Activated naive CD4-positive, alpha-beta T cell treated with anti-CD3 and anti-CD28 coated beads for 36 hours (primary cell): ENCODE measurements at places on chromosomes 3 and 15. TPM values are rescaled to one million over a fixed set of nuclear protein-coding genes. Genes with fewer than 3 reads are reported as not detected.

DNA sequence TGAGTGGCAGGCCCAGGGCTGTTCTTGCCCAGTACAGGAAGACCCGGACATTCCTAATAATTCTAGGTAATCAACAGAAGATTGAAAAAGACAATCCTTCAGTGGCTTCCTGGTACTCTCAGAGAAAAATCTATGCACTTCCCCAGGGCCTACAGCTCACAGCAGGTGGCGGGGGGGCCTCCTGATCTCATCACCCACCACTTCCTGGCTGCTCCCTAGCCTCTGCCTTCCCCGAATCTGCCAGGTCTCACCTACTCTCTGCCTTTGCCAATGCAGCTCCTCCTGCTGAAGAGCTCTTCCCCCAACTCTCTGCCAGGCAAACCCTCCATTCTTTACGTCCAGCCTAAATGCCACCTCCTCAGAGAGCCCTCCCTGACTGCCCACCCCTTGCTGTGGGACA is 37.5 kb downstream of the EHD4 start:
- no peaks in the 10 kb centered on the region for H3K27me3 ChIP-seq
- H3K4me3 ChIP-seq = peak overlapping the region; percentile 55
- H3K36me3 ChIP-seq = peaks cover 7% of the 10 kb centered on the region
- peak overlapping the region; percentile 100 for H3K27ac ChIP-seq

THAP10 gene
- not detected for total RNA-seq

DNA sequence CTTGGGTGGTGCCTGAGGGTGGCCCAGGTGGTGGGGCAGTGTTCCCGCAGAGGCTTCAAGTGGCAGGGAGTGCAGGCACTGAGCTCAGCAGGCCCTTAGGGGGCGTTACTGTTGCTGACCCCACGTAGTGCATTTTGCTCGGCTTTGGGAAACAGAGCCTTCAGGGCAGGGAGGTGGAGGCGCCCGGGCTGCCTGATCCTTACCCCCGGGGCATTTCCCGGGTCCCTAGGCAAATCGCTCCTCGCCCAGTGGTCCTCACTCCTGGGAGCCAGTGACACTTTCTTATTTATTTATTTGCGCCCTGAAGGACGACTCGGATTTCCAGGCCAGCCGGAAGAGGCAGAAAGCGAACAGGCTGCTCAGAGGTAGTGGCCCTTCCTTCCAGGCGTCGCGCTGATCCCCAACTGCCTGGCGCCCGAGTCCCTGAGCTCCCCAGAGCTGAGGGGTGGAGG is 10.1 kb upstream of the FOXB1 start:
- H3K36me3 ChIP-seq = no peaks in the 10 kb centered on the region
- peaks cover 29% of the 10 kb centered on the region for H3K4me1 ChIP-seq
- H3K27ac ChIP-seq = no peak overlapping the region
- H3K27me3 ChIP-seq = peaks cover 65% of the 10 kb centered on the region

GRCh38 chr15:64050281-64051092 is 4.2 kb upstream of the DAPK2 start:
- H3K27me3 ChIP-seq = peaks cover 10% of the 10 kb centered on the region
- no peak overlapping the region for H3K4me3 ChIP-seq
- H3K27ac ChIP-seq = no peak overlapping the region
- H3K36me3 ChIP-seq = no peaks in the 10 kb centered on the region
- no peak for DNase-seq

- no peaks in the 10 kb centered on the region for H3K27me3 ChIP-seq
- no peak overlapping the region for H3K27ac ChIP-seq
- no peaks in the 10 kb centered on the region for H3K4me1 ChIP-seq
- no peaks in the 10 kb centered on the region for H3K36me3 ChIP-seq
- H3K4me3 ChIP-seq = no peak overlapping the region
Observed at GRCh38 chr3:55897573-55898224, 410.6 kb upstream of the WNT5A start.

DNA sequence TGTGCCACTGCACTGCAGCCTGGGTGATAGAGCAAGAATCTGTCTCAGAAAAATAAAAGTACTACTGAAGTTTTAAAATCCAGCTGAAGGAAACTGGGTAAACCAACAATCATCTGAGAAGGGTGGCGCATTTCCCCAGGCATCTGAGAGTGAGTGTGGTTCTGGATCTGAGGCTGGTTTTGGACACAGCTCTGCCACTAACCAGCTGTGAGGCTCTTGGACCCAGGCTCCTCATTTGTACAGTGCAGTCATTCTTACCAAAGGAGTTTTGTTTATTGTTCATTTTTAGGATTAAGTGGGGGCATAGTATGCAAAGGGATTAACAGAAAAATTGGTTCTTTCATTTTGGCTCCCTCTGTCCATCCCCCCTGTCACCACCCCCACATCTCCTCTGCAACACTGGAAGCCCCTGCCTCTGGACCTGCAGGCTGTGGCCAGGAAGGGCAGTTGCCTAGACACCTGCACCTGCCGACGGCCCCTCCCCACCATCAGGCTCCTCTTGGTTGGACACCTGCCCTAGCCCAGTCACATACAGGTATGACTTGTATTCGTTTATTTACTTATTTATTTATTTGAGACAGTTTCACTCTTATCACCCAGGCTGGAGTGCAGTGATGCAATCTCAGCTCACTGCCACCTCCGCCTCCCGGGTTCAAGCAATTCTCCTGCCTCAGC is 8.8 kb downstream of the NUP210 start:
- no peak for DNase-seq
- H3K36me3 ChIP-seq = peaks cover 43% of the 10 kb centered on the region
- H3K4me1 ChIP-seq = peaks cover 56% of the 10 kb centered on the region
- H3K4me3 ChIP-seq = no peak overlapping the region

DNA sequence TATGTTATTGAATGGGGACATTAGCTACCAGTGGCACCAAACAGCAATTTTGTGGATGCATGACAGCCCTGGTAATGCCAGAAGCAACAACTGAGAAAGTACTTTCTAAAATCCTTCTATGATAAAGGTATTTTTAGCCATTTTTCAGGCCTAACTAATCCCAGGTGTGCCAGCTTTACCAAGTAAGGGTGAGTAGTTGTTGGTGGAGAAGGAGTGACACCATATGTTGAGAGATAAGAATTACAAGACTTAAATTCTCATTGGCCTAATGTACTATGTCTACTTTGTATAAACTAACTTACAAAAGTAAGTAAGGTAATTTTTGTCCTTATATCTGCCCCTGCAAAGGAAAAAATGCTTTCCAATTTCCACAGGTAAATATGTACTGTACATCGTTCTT is 4.1 kb upstream of the COX17 start:
- no peak for DNase-seq
- H3K4me3 ChIP-seq = no peak overlapping the region
- peaks cover 7% of the 10 kb centered on the region for H3K4me1 ChIP-seq
- peaks cover 4% of the 10 kb centered on the region for H3K36me3 ChIP-seq
- H3K27me3 ChIP-seq = no peaks in the 10 kb centered on the region

- H3K27me3 ChIP-seq = peaks cover 10% of the 10 kb centered on the region
- H3K4me1 ChIP-seq = no peaks in the 10 kb centered on the region
Observed at GRCh38 chr3:127304121-127304744, 16.4 kb upstream of the PRR20G start.

RARB gene
- not detected for total RNA-seq

WDR53 gene
- 14.3 TPM for total RNA-seq
